ENCODE measurements at places on chromosomes 2 and 18. TPM values are rescaled to one million over a fixed set of nuclear protein-coding genes. Genes with fewer than 3 reads are reported as not detected.
A peak's percentile ranks its signal among the peaks of the same experiment; 100 is the strongest.

Gene DQX1
- not detected for total RNA-seq

Gene BABAM2
- 16.7 TPM for total RNA-seq

Gene IL36B
- total RNA-seq = not detected

Gene REG1B
- not detected for total RNA-seq

Gene SPATA3
- total RNA-seq = not detected

Gene STPG4
- total RNA-seq = 0.28 TPM

Gene SNTG2
- total RNA-seq = 0.56 TPM

DNA sequence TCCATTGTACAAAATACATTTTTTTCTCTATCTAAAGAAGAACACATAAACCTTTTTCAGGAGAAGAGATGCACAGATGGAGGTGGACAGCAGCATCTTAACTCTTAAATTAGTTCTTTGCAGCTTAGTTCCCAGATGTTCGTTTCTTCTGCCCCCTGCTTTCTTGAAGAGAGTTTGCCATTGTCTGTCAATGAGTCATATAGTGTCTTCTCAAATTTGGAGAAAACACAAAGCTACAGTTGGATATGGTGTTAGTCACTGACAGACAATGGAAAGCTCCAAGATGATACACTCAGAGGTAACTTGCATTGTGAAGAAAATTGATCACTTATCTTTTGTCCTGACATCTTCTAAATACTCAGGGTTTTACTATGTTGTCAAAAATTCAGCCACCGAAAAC lies 48.8 kb upstream of the TMEFF2 start:
- peak; percentile 63 for DNase-seq

GRCh38 chr2:43345391-43345813 lies 119.0 kb upstream of the ZFP36L2 start:
- no peak for DNase-seq

- DNase-seq = no peak
These were observed 175.2 kb downstream of the SH3RF3 start for GRCh38 chr2:109304242-109304641.

GRCh38 chr2:119958670-119959268 lies 54.1 kb upstream of the EPB41L5 start:
- peak; percentile 71 for DNase-seq

- DNase-seq = no peak
These were observed 375.6 kb upstream of the LRATD1 start for GRCh38 chr2:14256890-14257289.

DNA sequence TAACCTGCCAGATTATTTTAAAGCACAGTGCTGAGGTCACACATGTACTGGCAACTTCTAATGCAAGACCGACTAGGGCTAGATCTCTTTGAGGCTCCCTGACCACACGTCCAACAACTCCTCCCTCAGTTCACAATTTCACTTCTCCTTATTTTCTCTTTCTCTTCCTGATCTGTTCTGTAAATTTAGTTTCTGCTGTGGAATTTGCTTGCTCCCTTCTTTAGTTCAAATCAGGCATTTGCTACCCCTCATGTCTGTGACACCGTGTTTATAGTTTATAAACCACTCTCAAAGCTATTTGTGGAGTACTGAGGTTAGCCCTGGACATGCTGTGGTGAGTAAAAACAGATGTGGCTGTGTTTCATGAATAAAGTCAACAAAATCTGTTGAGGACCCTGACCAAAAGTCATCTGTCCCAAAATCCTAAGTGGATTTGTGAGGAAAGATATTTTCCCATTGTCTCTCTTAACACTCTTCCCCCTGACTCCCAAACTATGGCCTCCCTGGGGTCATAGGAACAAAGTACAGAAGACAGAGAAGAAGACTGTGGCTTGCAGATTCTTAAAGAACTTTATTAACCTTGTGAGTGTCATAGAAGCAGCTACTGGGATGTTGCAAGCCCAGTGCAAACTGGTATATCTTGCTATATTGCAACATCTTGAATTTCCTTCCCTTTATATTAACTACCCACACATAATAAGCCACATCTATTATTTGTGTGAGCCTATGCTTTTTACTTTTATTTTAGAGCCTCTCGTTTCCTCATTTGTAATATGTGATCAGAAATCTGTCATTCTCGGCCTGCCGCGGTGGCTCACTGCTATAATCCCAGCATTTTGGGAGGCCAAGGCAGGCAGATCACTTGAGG lies 3.5 kb upstream of the NAGK start:
- DNase-seq = peak; percentile 32

- no peak for DNase-seq
These were observed 7.6 kb downstream of the OSR1 start for GRCh38 chr2:19350678-19351401.

DNA sequence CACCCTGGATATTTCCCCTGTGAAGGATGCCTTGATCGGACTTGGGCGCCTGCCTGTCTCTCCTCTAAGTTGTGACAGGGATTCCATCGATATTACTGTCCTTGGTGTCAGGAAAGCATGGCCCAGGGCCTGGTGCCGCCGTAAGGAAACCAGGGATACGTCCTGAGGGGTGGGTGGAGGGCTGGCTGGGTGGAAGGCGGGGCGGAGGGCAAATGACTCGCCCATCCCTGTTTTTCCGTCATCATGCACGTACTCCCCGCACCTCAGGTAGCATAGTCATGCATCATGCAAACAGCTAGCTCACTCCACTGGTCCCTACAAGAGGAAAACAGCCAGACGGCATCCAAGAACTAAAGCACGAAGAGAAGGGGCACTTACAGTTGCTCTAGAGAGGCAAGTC lies 57.1 kb downstream of the PXDN start:
- DNase-seq = no peak

DNA sequence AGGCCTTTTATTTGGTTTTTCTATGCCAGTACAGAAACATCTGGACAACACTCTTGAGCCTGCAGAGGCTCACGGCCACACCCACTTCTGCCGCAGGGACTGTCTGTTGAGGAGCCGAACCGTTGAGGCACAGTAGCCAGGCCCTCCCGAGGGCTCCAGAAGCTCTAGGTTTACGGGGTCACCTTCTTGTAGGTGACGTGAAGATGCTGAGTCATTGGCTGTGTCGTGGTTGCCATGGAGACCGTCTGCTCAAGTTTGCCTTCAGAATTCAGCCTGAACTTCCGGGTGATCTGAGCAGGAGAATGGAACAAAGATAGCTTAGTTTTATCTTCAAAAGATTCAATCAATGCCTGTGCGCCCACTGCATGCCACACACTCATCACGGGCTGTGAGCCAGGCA lies 25.9 kb downstream of the BOK start:
- DNase-seq = peak; percentile 42

DNA sequence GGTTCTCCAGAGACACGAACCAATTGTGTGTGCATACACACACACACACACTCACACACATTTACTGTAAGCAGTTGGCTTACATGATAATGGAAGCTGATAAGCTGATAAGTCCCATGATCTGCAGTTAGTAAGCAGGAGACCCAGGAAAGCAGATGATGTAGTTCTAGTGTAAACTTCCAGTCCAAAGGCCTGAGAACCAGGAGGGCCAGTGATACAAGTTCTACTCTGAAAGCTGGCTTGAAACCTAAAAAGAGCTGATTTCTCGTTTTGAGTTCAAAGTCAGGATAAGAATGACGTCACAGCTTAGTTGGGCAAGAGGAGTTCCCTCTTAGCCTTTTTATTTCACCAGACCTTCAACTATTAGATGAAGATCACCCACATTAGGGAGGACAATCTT lies 558.8 kb upstream of the PIK3C3 start:
- no peak for DNase-seq

Measured in IMR-90 (cell line).